NCI-H2107 (cell line): ENCODE measurements at places on chromosomes 6 and 20.

- no peak for DNase-seq
Observed at GRCh38 chr6:129786548-129786947, 74.6 kb downstream of the TMEM244 start.

GRCh38 chr6:167907837-167908681 is 81.3 kb downstream of the AFDN start:
- no peak for DNase-seq

GRCh38 chr6:155717374-155717773 is 261.7 kb upstream of the NOX3 start:
- DNase-seq, result no peak

DNA sequence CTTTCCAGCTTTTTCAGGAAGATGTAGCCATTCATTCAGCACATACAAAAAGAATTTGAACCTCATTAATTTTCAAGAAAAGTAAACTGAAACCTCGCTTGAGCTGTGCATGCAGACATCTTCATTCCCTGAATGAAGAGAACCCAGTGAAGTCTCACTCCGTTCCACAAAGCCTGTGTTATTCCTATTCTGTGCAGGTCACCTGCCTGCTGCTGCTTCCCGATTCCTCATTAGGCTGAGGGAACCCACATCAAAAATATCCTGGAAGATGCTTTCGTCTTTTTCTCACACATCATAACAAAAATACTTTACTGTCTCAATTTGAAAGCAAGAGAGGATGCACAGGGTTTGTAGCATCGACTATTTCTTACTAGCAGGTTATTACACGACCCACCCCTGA is 40.1 kb downstream of the TRMT6 start:
- no peak for DNase-seq

DNA sequence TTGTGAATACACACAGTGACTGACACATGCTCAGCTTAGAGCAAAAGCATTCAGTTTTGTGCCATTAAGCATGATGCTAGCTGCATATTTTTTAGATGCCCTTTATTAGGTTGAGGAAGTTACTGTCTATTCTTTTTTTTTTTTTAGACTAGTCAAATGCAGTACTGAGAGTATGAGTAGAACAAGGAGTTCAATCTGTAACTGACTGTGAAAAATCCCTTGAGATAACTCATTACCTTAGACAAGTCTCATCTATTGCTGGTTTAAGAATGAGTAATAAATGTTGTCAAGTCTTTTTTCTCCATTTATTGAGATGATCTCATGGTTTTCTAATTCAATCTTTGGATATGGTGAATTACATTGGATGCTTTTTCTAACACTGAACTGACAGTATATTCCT is 23.2 kb downstream of the AHI1 start:
- no peak for DNase-seq

- no peak for DNase-seq
Observed at GRCh38 chr20:35602851-35603495, 12.7 kb upstream of the SPAG4 start.

DNA sequence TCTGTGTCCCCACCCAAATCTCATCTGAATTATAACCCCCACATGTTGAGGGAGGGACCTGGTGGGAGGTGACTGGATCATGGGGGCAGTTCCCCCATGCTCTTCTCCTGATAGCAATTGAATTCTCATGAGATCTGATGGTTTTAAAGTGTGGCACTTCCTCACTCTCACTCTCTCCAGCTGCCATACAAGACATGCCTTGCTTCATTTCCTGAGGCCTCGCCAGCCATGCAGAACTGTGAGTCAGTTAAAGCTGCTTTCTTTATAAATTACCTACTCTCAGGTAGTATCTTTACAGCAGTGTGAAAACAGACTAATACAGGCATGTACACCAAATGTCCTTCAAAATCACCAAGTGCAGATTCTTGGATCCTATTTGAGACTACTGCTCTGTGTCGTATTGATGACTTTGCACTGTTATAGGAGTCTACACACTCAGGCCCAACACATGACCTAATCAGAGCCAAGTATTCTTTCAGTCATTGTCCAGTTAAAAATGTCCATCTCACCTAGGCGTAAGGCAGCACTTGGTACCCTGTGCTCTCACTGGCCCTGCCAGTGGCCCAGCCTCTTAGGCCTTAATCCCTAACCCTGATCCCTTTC is 52.8 kb upstream of the UST start:
- no peak for DNase-seq

DNA sequence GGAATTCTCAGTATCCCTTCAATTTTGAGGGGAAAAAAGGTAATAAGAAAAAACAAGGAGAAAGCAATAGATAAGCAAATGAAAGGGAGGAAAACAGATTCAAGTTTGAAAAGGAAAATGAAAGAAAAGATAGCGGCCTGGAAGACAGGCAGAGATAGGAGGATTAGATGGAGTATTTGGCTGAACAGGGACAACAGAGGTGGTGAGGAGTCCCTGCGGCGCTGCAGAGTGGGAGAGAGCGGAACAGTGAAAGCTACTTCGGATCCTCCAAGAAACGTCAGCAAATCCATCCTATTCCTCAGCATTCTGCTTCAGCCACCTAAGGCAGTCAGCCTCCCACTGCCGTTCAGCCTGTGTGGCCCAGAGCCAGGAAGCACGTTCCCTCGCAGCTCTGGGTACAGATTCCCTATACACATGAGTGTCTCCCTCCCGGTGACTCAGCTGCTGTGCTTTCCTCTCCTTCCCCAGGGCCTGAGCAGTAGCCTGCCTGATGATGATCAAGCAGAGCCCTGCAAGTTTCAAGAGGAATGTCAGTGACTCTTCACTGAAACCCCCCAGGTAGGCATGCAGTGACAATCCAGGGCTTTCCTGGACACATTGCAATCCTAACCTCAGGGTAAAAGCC is 43.4 kb upstream of the CDYL start:
- no peak for DNase-seq

GRCh38 chr6:140537834-140538705 is 1163.6 kb upstream of the CITED2 start:
- DNase-seq, result no peak

DNA sequence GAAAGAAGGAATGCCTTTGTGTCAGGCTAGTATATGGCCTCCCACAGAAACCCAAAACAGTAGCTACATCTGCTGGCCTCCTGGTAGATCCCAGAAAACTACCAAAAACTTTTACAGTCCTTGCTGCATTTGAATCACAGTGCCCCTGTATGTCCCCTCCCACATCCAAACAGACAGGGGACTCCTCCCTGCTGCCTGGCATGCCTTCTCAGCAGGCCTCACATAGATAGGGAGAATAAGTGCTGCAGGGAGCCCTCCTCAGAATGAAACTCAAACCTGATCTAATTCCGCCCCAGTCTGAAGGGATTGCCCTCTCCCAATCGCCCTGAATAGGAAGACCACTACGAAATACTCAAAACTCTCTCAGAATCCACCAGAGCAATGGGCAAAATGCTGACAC is 14.1 kb upstream of the DEFB116 start:
- DNase-seq, result no peak

GRCh38 chr6:75171567-75171966 is 34.3 kb downstream of the COL12A1 start:
- DNase-seq, result no peak

GRCh38 chr6:151349651-151350270 is 41.6 kb downstream of the ZBTB2 start:
- DNase-seq, result no peak

- DNase-seq, result no peak
Observed at GRCh38 chr20:41664584-41664983, 46.4 kb upstream of the CHD6 start.

DNA sequence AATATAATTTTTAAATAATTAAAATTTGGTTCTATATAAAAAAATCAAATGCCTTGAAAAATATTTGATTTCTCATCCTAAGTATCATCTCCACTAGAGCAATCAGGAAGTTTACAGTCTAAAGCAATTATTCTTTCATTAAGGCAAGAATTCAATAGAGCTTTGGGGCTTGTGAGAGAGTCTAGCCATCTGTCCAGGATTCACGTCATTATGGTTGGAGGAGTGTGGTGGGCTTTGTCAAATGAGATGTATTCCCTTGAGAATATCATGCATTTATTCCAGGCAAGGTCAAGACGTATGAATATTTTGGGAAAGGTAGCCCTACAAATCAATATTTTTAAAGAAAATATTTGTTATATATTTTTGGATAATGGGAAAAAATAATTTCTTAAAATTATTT is 132.4 kb downstream of the ELOVL4 start:
- no peak for DNase-seq

DNA sequence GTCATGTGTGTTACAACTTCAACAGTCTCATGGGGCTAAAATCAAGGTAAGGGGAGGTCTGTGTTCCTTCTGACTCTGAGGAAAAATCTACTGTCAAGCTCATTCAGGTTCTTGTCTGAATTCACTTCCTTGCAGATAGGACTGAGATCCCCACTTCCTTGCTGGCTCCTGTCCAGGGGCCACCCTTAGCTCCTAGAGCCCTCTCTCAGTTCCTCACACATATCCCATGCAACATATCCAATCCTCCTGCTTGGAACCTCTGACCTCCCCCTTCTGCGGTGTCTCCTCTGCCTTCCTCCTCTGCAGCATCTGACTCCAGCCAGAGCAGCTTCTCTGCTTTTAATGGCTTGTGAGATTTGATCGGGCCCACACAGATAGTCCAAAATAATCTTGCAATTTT is 27.1 kb upstream of the MICB start:
- DNase-seq, result no peak

- DNase-seq, result no peak
Observed at GRCh38 chr6:156674197-156674596, 103.0 kb upstream of the ARID1B start.

GRCh38 chr6:44049163-44049988 is 77.9 kb downstream of the MRPL14 start:
- DNase-seq, result no peak

DNA sequence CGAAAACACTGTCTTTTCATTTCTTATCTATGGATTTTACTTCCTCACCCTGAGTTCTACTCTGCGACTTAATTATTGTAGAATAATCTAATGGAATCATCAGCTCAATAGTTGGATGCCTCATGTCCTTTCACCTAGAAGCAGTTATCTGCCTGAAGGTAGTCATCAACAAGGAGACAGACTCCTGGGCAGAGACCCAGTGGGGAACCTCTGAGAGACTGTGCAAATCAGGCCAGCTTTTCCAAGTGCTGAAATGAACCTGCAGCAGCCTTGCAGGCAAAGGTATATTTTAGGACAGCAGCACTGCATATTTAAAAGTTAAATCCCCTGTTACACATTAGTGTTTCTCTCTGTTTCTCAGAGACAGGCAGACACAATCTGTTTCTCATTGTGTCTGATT is 99.7 kb upstream of the STMND1 start:
- no peak for DNase-seq

DNA sequence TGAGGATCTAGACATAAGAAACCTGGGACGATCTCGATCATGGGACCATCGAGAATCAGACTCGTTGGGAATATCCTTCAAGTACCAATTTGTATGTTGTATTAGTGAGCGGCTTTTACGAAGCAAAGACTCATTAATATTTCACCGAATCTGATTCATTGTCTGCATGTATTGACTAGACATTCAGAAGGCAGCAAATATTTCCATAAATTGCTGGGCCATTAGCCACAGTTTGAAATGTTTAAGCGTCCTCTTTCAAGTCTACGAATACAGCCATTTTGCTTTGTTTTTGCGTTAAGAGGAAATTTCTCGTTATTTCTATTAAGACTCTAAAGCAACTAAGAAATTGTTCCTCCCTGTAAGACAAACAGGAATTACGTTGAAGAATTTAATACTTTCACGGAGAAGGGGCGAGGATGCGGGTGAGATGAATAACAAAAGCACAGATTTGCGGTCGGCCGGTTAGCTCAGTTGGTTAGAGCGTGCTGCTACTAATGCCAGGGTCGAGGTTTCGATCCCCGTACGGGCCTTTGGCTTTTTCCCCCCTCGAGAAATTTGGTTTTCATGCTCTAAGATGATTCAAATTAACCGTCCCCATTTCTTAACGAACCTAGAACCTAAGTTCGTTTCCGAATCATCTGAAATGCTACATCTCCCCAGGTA is 18.5 kb downstream of the POM121L2 start:
- no peak for DNase-seq

DNA sequence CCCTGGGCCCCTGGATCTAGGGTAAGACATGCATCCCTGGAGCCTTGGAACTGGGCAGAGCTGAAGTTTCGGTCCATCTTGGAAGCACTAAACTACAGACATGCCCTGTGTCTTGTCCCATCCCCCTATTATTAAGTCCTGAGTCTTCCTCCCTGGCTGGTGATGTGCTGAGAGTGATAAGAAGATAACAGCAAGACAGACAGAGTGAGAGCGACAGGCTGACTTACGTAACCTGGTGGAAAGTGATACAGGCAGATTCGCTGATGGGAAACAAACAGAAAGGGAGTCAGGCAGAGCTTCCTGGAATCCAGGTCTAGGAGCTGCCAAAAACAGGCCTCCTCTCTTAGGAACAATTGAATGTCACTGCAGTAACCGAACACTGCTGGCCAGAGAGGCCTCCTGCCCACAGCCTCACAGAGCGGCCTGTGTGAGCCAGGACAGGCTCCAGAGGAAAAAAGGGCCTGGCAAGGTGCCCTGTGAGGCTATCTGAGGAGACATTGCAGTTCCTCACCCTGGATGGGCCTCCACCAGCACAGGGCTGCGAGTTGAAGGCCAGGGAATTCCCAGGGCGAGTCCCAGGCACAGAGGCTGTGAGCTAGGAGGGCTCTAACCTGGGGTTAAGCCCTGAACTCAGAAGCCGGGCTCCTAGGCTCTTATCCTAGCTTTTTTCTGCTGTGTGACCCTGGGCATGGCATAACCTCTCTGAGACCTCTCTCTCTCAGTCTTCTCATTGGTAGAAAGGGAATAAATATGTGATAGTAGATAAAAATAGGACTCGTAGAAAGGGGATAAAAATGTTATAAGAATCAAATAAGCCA is 34.2 kb upstream of the B4GALT5 start:
- DNase-seq, result no peak
